ENCODE measurements at places on chromosomes 11 and 22.

- DNase-seq, result no peak
These were observed 13.4 kb downstream of the AP5B1 start for GRCh38 chr11:65767406-65767805.

DNA sequence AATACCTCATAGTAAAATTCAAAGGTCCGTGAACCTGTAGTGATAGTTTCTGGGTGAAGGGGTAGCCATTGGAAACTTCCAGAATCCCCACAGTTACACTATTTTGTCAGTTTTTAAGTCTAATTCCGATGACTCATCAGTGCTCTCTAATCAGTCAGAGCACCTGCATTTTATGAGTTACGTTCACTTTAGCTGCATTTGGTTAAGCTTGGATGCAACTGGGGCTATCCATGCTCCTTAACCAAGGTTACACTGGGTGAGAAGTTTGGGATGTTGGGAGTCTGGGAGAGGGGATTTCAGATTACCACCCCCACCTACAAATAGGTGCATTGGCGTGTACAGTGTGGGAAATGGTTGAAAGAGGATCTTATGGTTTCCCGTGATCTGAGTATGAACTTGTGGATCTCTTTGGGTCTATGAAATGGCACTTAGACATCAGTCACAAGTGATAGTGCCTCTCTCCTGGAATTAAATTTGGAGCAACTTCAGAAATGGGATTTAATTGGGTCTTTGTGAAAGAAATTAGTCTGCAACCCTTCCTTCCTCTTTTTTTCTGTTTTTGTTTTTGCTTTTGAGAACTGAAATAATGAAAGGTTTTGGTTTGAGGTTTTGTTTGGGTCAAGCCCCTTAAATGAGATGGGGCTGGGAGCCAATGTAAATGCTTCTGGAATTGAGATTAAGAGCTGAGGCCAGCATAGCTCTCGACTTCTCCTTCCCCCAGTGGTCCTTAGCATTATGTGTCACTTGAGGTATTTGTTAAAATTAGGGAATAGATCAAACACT lies 31.5 kb downstream of the EHF start:
- no peak for DNase-seq

DNA sequence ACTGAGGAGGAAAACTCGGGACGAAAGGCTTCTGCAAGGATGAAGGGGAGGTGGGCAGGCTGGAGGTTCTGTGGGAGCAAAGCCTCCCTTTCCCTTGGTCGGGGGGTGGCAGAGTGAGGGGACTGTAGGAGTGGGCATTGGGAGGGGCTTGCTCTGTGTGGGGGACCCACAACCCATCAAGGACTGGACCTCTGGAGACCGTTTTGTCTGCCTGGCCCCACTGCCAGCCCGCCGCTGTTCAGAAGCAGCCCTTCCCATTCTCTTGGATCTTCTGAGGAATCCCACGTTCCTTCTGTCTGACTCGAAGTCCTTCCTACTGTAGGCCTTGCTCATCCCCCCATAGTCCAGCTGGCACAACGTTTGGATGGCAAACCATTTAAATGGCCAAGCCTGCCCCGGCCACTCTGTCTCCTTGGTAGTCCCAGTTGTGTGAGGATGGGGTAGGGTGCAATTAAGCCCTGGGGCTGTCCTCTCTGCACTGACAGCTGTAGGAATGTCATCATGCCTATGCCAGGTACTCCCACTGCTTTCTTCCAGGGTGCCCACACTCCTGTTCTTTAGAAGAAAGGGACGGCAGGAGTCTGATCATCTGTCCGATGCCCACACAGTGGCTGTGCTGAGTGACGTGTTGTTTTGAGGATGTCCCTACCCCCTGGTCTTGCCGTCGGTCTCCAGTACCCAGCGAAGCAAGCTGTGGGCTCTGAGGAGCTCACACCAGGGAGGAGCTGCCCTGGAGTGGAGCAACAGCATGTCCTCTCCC lies 17.0 kb upstream of the NECTIN1 start:
- no peak for DNase-seq

GRCh38 chr11:96134602-96135001 lies 208.4 kb downstream of the MAML2 start:
- DNase-seq, result peak; percentile 11

- peak; percentile 46 for DNase-seq
These were observed 1.1 kb upstream of the CD248 start for GRCh38 chr11:66317723-66318599.

- no peak for DNase-seq
These were observed 1.4 kb upstream of the DPP3 start for GRCh38 chr11:66478729-66479393.

Data from AG08395 (cell line).